Kasumi-1 (cell line): ENCODE measurements at places on chromosomes 2 and 18.

- DNase-seq, result peak; percentile 51
These were observed 49.3 kb downstream of the CACNB4 start for GRCh38 chr2:152049541-152049940.

GRCh38 chr2:219384083-219384713 lies 3.5 kb downstream of the DNPEP start:
- DNase-seq, result no peak

DNA sequence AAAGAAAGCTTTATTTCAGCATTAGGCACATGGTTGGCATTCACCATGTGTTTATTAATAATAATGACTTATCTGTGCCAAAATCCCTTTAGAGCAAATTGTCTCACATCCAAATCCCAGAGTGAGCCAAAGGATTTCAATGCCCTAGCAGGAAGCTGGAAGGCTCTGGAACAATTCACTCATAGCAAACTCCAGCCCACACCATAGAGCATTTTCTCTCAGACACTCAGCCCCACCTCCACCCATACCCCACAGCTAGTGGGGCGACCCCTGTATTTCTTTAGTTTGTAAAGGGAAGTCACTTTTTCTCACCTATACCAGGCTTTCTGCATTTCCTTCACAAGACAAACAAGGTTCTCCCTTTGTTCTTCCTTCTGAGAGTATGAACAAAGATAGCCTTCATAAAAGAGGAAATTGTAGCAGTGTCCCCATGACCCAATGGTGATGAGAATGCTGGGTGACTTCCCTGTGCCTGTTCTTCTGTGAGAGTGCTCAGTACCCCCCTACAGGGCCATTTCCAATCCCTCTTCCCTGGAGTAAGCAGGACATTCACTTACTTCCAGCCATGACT lies 100.1 kb upstream of the APCDD1 start:
- DNase-seq, result no peak

- peak; percentile 13 for DNase-seq
These were observed 524.7 kb upstream of the ACVR2A start for GRCh38 chr2:147320146-147320545.

DNA sequence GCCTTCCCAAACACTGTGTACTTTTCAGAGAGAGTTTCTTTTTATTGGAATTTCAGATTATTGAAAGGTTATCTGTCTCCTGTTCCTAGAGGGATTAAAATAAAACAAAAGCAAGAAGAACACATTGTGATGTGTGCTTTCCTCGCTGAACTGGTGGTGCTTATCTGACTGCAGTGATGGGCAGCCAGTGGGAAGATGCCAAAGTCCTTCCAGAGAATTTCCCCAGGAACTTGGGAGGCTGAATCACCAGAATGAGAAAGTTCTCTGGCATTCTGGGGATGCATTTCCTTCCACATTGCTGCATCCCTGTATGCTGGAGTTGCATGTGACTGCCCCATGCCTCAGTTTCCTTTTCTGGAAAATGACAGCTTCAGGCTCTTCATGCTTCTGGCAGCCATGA lies 53.9 kb upstream of the SEC11C start:
- no peak for DNase-seq

DNA sequence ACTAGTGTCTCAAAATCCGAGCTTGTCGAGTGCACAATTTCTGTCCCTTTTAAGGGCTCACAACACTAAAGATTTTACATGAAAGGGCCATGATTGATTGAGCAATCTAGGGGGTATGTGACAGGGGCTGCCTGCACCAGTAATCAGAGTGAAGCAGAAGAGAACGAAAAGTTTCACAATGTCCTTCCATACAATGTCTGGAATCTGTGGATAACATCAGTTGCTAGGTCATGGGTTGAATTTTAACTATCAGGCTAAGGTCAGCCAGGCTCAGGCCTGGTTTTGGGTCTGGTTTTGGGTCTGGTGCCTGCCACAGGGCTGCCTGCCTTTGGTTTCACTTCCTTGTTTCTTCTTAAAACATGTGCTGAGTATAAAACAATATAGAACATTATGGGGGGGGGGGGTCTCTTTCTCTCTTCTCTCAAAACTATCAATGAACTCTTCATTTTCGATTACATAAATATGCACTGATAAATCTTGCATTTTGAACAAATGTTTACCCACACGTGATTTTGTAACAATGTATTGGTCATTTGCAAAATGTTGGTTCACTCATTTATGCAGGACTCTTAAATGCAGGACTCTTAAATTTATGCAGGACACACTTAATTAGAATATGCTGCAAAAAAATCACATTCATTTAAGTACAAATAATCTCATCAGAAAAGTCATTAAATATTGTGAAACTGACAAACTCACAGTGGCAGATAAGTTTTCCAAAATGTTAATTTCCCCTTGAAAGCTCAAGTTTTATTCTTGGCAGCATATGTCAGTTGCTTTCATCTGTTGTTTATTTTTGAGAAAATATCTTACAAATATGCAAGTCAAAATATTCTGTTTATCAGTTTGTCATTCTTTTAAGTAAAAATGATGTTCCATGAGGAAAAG lies 290.5 kb upstream of the KYNU start:
- no peak for DNase-seq

DNA sequence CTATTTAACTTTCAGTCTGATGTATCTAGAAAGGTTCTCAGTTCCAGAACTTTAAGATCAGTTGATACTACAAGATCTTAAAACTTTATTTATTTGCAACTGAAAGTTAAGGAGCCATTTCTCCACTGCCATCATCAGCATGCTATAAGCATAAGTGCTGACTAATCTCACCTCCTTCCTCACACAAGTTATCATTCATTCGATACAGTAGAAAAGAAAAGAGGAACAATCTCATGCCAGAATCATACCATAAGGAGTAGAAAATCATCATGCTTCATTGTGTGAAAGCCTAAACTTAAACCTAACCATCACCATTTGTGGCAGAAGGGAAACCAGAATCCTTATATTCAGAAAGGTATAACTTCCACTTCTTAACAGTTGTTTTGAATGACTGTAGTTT lies 176.6 kb upstream of the NRXN1 start:
- no peak for DNase-seq

- DNase-seq, result no peak
These were observed 509.2 kb upstream of the SOX11 start for GRCh38 chr2:5183031-5183430.

GRCh38 chr18:9210966-9211365 lies 74.4 kb downstream of the ANKRD12 start:
- DNase-seq, result no peak

- peak; percentile 13 for DNase-seq
These were observed at the start of gene TEKT4 for GRCh38 chr2:94871226-94872087. TEKT4 (plus strand) TSS chr2:94871430; CDS start chr2:94871580, 150 bp downstream.

DNA sequence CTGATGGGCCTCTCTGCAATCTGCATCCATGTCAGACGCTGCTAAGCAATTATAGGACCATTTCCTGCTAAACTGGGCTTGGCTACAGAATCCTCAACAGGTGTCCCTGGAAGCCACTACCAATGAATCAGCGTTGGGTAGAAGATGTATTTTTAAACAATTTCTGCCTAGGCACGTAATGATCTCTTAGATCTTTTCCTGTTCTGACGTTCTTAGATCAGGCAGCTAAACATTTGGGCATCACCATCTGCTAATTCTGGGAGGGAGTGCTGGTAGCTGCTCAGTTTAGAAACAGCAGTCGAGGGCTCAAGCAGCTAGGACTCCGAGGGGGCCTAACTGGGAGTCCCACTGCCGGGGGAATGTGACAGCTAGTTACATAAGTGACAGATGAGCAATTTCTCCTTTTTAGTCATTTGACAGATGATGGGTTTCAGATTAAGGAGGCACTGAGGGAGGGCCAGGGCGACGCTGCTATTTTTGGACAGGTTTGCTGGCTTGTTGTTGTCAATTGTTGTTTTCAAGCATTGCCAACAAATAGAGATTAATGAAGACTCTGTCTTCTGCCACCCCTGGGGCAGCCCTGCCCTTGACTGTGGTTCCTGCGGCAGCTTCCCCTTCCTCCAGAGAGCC lies 92.7 kb downstream of the MRO start:
- no peak for DNase-seq

DNA sequence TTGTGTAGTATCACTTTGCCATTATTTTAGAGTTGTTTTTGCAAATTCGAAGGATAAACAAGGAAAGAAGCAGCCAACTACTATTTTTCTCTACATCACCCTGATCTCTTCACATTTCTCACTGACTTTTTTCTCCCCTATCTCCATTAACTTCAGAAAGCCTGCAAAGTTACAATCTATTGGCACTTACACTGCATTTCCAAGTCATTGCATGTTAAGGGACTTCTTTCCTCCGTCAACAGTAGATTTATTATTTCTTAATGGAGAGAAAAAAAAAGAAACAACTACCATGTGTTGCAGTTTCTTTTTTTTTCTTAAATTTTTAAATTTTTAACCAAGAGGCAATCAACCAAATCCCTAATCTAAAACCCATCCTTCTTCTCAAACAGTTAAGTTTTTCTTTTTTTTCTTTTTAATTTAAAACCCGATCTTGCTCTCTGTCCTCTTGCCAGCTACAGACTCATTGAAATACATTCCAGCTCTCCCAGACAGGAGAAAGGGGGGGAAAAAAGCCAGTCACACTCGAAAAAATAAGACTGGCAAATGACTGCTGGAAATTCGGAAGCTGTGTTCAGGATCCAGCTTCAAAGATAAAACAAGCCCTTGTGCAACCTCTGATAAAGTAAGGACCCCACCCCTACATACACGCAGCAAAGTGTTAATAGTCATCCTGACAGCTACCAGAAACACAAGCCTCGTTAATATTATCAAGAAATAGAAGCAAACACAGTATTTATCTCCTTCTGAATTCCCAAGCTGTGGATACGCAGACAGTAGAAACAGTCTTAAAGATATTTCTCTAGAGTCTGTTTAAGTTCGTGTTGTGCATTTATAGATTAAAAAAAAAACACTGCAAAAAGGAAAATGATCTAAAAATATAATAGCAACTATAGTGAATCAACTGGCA lies 1.3 kb downstream of the LRRTM4 start:
- no peak for DNase-seq

- no peak for DNase-seq
These were observed 504 bp downstream of the ASAP2 start for GRCh38 chr2:9206991-9207640.

GRCh38 chr2:124607679-124608078 lies 582.6 kb downstream of the CNTNAP5 start:
- no peak for DNase-seq

DNA sequence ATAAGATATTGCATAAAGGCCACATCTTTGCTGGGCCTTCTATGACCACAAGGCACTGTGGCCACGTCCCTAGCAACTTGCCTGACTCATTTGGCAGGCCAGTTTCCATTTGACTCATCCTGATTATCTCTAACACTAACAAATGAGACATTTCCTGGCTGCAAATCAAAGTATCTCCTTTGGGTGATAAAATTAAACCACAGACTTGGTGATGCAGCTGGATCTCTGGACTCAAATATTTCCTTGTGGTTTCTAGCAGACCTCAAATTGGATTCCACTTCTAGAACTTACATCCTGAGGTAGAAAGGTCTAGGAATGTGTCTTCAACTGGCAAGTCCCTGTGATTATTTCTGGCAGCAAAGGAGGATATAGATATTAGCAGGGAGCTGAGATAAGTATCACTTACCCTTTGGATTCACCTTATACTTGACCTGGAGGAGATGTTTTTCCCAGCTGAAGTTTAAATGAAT lies 167.9 kb upstream of the NXPH2 start:
- no peak for DNase-seq

- DNase-seq, result no peak
These were observed 50.8 kb downstream of the PTPRM start for GRCh38 chr18:7617738-7618422.

DNA sequence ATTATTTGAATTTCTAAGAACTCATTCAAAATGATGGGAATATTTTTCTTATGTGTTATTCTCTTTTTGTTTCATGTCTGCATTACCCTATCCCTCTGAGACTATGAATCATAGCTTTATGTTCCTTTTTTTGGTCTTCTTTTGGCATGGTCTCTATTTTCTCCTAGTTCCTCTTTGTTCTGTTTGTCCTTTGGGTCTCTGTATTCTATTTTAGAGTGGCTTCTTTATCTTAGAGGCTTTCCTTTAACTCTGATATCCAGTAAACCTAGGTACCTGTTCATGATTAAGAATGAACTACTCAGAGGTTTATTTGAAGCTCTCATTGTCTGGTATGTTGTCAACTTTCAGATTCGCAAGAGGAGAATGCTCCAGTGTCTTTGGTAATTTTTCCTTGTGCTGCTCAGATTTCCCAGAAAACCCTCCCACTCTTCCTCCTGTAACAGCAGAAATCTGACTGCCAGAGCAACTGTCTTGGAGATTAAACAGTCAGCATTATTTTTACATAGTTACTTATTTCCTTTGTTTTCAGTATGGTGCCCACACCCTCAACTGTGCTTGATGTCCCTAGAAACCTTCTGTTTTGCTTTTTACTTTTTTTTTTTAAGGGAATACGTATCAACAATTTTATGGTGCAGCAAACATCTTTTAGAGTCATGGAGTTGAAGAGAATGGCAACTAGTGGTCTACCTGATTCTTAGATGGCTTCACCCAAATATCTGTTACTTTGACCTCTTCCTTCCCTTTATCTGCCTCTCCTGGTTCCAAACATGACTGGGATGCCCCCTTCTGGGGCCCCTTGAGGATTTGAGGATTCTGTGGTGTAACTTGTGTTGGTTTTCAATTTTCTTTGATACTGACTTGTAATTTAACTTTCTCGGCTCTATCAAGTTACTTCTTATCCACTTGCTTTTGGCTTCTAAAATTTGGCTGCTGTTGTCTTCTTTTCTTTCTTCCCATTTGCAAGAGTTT lies 92.0 kb downstream of the DPP10 start:
- DNase-seq, result peak; percentile 84

GRCh38 chr2:23939987-23940717 lies at the start of gene UBXN2A:
UBXN2A (plus strand) TSS chr2:23940463; CDS start chr2:23958315, 17,852 bp downstream.
- DNase-seq, result peak; percentile 58

GRCh38 chr2:186033541-186033940 lies 294.9 kb downstream of the FSIP2 start:
- no peak for DNase-seq

DNA sequence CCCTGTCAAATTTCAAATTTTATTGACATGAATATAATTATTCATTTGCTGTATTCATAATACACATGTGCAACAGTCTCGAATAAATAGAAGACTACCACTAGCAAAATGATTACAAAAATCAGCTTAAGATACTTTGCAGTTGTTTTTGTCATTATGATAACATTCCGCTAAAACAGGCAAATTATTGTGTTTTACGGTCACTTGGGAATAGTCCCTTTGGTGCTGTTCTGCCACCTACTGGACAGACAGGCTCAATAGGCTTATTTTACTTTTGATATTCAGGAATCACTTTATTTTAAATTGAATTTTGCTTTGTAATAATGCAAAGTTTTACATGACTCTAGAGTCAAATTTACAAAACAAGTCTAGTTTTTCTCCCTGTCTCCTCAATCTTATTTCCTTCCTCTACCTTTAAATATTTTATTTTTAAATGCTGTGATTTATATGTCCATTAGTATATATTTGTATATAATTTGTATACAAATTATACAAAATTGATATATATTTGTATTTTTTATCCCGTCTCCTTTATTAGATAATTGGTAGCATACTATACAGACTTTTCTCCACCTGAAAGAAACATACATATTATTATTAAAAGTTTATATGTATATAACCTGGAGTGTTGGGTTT lies 456.3 kb downstream of the DLGAP1 start:
- DNase-seq, result peak; percentile 37

- peak; percentile 61 for DNase-seq
These were observed 14.8 kb downstream of the ASPRV1 start for GRCh38 chr2:69946351-69947324.

- no peak for DNase-seq
These were observed 25.7 kb downstream of the MDH1 start for GRCh38 chr2:63614448-63614968.
